ENCODE measurements at places on chromosomes 2 and 18.

DNA sequence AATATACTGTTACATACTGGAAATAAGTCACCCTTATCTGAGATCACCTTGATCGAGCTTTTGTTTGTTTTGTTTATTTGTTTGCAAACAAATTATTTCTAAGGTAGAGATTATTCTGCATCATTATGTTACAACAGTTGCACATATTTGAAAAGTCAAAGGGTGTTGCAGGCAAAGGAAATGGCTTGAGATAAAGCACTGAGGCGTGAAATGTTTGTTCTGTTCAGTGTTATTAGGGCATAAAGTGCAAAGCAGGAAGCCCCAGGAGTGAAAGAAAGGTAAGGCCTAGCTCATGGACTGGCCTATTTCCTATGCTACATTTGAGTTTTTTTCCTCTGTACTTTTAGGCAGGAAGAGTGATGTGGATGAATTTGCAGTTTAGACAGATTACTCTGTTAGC is 1815.6 kb upstream of the LRRTM1 start:
- DNase-seq = no peak

DNA sequence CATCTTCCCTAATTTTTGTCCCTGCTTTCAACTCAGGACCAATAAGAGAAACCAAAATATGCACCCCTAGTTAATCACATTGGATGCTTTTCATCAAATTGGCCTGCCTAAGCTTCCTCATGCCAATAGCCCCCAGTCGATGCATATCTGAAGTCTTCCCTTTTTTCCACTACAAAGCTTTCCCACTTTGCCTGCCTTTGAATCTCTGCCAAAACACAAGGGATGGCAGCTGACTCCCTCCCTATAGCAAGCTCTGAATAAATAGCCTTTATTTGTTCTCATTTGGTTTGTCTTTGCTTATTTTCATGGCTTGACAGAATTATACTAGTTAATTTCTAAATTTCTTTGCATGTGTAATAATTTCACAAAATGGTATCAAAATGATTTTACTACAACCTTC is 621.2 kb downstream of the MBD2 start:
- DNase-seq = no peak

DNA sequence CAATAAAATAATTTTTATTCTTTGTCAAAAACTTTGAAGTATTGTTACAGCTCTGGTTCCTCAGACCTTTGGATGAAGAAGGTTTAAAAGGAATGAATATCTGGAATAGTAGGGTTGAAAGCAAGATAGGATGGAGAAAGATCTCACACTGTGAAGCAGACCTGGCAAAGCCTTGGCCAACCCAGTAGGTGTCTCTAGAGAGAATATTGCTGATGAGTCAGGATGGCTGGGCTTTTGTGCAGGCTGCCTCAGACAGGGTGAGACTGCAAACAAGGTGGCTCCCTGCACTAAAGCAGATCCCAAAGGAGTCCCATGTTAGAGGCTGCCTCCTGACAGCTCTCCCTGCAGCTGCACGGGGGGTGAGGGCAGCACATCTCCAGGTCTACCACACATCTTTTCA is 226.0 kb upstream of the ITGA4 start:
- no peak for DNase-seq

DNA sequence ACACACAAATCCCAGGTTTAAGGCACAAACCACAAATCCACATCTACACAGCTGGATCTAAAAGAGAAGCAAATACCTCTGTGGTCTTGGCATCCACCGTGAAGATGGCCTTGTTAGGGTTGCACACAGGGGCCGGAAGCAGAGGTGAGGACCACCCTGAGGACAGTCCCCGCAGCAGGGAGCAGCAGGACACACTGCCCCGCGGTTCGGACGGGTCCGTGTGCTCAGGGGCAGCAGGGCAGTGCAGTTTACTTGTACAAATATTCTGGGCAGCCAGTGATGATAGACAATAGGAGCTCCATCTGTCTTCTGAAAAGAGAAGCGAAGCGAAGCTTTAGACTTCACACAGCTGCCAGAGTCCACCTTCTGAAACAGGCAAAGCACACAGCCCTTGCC is 8.8 kb downstream of the PASK start:
- no peak for DNase-seq

GRCh38 chr2:29039718-29040480 is 34.4 kb downstream of the PCARE start:
- DNase-seq = peak; percentile 63

- peak; percentile 73 for DNase-seq
These were observed 1129.1 kb downstream of the LRP1B start for GRCh38 chr2:141001750-141002149.

GRCh38 chr2:226273440-226273839 is 526.2 kb downstream of the IRS1 start:
- no peak for DNase-seq

GRCh38 chr2:174339561-174340399 is 5.0 kb downstream of the SP9 start:
- DNase-seq = no peak

DNA sequence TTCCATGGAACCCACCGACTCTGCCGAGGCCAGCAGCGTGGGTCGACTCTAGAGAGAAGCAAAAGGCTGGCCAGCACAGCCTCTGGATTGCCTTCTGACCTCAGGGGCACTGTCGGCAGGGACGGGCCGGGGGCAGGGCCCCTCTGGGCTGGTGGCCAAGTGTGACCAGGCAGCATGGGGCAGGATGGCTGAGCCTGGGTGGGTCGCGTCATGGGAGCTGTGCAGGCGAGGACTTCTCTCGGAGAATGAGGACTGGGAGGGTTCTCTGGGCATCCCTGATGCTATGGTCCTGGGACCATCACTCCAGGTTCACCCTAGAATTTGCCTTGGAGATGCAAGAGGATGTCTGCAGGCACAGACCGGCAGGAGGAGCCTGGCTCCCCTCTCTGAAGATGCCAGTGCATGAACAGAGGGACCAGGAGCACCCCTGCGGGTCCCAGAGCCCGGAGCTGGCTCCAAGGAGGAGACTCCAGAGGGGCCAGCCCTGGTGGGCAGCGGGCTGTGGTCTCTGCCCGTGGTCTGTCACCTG is 289.2 kb downstream of the NDUFA10 start:
- DNase-seq = no peak

GRCh38 chr18:79936641-79937040 is 14.8 kb downstream of the SLC66A2 start:
- DNase-seq = no peak

- no peak for DNase-seq
These were observed 16.6 kb upstream of the HK2 start for GRCh38 chr2:74817304-74817675.

GRCh38 chr2:181393472-181393871 is 63.7 kb upstream of the ITGA4 start:
- peak; percentile 52 for DNase-seq

DNA sequence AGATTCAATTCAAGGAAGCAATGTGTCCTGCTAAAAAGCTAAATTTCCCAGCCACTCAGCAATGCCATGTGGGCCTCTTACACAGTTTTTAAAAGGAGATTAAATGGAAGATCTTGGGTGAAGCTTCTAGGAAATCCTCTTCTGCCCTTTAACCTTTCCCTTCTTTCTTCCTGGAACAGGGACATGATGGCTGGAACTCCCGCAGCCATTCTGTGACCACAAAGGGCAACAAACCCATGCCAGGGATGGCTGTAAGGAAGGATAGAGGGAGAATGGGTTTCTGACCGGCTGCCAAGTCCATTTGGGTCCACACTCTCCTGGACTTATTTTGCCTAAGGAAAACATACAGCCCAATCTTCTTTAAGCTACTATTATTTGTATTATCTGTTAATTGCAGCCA is 52.6 kb upstream of the ASAP2 start:
- DNase-seq = no peak

DNA sequence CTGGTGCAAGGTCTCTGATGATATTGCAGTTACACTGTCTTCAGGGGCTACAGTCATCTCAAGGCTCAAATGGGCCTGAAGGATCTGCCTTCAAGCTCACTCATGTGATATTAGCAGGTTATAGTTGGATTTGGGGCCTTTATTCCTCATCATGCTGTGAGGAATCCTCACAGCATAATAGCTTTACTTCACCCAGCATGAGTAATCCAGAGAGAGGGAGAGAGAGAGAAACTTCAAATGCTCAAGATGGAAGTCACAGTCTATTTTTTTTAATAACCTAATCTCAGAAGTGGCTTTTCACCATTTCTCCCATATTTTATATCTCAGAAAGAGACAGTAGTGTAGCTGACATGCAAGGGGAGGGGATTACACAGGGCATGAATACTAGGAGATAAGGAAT is 658.7 kb downstream of the EPHA4 start:
- no peak for DNase-seq

GRCh38 chr2:15943378-15944280 is 3.3 kb downstream of the MYCN start:
- DNase-seq = no peak

DNA sequence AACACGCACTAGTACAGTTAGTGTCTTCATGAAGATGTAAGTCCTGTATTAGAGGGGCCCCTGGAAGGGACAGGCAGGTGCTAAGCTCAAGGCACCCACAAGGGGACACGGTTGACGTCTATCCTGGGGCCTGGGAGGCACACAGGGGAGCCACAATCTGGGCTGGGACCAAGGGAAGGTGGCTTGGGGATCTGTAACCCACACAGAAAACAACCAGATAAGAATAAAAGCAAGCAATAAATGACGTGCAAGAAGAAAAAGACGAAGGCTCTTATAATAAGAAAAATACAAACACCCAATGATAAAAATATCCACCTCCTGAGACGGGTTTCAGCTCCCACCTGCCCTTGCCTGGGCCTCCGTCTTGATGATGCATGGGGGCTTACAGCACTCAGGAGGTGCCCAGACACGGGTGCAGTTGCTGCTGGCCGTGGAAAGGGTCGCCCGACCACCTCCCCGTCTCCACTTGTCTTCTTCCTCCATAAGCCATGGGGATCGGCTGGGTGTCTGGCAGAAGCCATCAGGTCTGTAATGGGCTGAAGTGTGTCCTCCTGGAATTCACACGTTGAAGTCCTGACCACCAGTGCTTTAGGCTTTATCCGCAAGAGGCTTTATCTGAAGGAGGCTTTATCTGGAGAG is 73.9 kb downstream of the TWIST2 start:
- no peak for DNase-seq

DNA sequence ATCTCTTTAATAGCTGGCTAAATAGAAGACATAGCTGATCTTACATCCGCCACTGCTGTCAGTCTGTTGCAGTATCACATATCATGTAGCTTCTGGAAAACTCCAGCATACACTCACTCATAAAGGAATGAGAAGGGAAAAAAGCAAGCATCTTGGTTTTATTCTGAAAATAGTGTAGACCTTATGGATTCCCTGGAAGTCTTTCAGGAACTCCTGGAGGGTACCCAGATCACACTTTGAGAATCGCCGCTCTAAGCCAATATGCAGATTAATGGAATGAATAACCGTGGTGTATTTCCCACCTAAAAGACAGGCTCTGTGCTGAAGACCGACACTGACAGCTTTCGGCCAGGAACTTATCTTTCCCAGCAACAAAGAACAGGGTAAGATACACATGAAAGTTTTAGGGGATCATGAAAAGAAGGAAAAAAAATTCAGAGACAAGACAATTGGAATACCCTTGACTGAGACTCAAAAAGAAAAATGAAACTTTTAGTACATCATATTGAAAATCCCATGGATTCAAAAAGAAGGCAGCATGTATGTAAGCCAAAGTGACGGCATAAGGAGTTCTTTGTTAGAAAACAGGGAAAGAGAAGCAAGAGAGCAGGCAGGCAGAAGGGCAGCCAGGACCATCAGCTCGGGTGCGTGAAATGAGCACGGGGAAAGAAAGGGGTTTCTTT is 56.4 kb upstream of the SEC11C start:
- no peak for DNase-seq

DNA sequence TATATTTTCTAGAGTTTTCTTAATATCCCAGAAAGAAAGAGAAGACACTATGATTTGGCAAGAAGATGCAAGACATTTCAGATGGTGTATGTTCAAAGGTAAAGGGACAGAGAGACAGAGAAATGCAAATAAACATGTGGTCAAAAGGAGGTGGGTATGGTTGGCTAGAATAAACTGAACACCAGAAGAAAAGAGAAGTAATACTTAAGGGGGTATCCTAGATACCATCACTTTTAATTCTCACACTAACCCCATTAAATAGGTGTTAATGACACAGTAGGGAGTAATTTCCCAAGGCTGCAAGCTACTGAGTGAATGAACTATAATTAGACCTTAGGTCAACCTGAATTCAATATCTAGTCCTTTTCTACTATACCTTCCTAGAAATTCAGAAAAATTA is 111.2 kb upstream of the CD226 start:
- no peak for DNase-seq

GRCh38 chr2:219309278-219309677 is at the start of gene PTPRN:
PTPRN (minus strand) TSS chr2:219309401; CDS start chr2:219309332, 69 bp downstream.
- DNase-seq = peak; percentile 38

DNA sequence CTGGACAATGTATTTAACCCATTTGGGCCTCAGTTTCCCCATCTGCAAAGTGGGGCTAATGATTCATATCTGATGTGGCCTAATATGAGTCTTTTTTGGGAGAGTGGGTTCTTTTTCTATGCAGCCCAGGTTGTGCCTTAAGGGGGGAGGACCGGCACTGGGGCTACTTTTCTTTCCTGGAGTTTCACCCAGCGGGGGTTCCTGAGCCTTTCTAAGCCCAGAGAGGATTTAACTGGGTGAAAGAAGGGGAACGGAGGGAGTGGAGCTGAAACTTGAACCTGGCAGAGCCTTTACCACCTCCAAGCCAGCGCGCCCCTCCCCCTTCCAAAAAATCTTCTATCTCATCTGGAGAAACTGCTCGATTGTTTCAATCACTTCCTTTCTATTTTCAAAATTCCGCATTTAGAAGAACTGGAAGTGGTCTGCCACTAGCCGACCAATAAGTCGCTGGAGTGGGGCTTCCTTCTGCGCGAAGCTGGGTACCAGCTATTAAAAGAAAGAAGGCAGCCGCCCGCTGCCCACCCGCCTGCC is 205.0 kb upstream of the SMAD2 start:
- DNase-seq = no peak

- DNase-seq = peak; percentile 97
These were observed 38.4 kb downstream of the PAX8 start for GRCh38 chr2:113240150-113240914.

DNA sequence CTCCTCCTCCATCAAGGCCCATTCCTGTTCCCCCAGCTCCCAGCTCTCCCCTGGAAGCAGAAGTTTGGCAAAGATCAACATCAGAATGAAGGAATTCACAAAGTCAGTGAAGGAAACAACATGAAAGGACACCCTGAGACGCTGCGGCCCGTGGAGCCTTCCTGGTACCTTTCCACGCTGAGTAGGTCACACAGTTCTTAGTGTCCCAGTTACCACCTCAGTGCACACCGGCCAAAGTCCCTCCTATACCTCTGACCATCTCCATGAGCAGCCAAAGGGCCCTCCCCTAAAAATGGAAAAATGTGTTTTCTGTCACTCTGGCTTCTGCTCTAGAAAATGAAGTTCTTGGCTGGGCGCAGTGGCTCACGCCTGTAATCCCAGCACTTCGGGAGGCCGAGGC is 191.6 kb upstream of the AGAP1 start:
- no peak for DNase-seq

DNA sequence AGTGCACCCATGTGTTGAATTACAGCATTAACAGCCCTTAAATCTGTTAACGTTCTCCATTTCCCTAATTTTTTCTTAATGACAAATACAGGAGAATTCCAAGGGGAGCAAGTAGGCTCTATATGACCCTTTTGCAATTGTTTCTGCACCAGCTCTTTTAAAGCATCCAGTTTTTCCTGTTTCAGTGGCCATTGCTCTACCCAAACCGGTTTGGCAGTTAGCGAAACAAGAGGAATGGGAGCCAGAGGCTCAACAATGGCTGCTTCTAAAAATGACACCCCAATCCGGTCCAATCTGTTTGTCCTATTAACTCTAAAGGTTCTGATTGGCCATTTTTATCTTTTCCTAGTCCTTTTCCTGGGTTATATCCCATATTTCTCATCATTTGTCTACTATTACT is 15.1 kb upstream of the SUCLG1 start:
- DNase-seq = no peak

Measured in fibroblast of the aortic adventitia (primary cell).